Posterior cingulate gyrus (tissue), 11 donors: ENCODE measurements at places on chromosomes 7 and 10.

DNA sequence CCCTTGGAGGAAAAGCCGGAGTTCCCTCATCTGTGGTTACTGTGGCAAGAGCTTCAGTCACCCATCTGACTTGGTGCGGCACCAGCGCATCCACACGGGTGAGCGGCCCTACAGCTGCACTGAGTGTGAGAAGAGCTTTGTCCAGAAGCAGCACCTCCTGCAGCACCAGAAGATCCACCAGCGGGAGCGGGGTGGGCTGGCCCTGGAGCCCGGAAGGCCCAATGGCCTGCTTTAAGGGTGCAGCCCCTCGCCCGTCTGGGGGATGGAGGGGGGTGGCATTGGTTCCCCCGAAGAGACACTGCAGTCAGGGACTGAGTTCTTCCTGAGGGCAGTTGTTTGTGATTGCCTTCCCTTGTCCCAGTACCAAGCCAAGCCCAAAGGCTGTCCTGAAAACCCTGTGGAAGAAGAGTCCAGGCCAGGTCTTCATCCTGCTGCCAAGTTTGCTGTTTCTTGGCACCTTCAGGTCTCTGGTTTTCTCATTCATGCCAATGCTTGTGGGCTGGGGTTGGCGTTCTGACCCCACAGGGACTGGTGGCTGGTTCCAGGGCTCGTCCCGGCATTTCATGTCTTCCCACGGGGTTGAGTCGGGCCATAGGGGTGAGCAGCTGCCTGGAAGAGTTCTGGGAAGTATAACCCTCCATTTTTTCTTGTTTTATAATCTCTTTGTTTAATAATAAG, 7.7 kb upstream of the ZNF783 start:
- no peak for DNase-seq

- no peak for DNase-seq
Observed at GRCh38 chr10:74433993-74434392, 283.0 kb downstream of the ADK start.

DNA sequence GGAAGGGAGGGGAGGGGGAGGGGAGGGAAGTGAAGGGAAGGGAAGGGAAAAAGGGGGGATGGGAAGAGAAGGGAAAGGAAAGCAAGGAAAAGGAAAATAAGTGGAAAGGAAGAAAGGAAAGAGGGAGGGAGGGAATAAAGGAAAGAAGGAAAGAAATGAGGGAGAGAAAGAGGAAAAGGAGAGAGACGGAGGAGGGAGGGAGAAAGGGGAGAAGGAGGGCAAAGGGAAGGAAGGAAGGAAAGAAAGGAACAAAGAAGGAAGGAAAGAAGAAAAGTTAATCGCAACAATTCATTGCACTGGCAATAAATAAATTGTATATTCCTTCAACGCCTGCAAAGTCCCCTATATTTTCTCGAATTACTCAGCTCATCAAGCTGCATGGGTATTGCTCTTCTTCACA, 2.6 kb upstream of the VWC2 start:
- no peak for DNase-seq

DNA sequence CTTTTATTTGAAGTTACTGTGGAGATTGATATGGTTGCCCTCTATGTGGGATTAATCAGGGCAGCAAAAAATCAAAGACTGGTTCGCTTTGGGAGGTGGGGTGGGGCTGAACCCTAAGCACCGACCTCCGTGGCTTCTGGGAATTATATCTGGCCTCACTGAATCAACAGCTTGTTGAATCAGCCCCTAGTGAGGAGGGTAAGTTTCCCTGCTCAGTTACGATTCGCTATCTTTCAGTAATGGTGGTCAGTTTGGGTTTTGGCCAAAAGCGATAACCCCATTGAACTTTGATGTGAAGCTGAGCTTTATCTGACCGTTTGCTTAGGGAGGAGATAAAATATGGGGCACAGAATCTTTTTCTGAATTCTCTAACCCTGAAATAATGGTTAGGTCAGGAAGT, 16.6 kb upstream of the ARPC1A start:
- DNase-seq, result no peak

DNA sequence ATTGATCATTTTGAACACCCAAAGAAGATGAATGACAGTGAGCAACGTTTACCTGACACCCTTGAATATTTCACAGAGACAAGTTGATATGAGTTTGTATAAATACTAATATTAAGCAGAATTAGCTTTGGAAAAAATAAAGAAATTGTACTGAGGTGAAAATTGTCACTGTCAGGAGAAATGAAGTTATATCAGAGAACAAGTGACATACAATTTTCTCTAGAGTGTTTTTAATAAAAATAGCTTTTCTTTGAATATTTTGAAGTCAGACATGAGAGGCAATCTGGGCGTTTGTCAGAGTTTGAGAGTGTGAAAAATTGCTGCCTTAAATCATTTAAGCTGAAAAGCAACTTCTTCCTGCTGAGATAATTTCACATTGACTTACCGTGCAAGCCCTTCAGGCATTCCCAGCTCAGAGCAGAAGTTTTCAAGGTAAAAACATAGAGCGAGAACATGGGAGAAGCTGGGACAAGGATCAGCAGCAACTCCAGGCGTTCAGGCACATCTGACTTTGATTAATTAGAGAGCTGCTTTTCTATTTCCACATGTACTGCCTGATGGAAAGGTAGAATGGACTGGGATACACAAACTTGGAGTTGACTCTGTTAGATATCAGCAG, 535.9 kb downstream of the TFEC start:
- DNase-seq, result no peak

DNA sequence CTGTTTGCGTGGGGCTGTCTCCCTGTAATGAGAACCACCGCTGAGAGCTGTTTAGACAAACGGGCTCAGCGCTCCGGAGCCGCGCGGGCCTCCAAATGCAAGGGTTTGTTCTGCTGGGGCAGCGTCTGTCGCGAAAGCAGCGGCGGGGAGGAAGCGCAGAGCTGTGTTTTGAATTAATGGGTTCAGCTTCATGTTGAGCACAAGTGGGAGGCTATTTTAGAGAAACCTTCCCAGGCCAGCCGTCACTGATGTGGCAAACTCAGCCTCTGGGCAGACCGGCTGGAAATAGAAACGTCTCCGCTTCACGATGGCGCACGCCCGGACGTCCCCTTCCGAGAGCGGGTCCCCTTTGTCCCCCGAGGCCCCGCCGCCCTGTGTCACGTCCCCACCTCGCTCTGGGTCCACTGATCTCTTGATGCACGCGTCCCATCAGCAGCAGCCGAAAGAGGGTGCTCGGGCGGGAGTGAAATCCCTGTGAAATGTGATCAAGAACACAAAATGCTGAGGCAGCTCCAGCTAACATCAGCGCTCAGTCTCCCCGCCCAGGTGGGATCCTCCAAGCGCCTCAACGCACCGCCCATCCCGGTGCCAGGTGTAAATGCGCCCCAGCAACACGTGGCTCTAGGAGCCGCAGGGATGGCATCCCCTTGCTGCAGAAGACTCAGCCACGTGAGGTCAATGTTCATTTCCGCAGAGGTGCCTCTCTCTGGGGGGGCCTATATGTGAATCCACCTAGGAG, 44.9 kb downstream of the BAMBI start:
- peak; percentile 60 for DNase-seq

- DNase-seq, result no peak
Observed at GRCh38 chr7:48147078-48147591, 24.1 kb upstream of the ABCA13 start.

- DNase-seq, result no peak
Observed at GRCh38 chr7:136509466-136509865, 359.0 kb upstream of the CHRM2 start.

DNA sequence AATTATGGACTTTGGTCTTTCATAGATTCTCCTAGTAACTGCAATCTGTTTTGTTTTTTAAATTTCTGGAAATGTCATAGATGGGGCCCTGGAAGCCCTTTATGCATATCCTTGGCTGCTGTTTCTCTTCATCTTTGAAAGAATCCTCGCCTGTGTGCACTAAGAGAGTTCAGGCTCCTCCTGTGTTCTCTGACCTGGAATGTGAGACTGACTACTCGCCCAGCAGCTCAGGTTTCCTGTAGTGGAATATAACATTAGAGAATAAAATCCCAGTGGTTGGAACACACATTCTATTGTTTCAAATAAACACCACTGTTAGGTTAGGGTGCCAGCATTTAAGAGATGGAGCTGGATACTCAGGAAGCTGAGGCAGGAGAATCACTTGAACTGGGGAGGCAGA, 56.3 kb downstream of the WDFY4 start:
- no peak for DNase-seq

- DNase-seq, result no peak
Observed at GRCh38 chr10:87841186-87841585, 22.1 kb downstream of the KLLN start.

- no peak for DNase-seq
Observed at GRCh38 chr10:131899695-131900349, 986 bp upstream of the PPP2R2D start.

DNA sequence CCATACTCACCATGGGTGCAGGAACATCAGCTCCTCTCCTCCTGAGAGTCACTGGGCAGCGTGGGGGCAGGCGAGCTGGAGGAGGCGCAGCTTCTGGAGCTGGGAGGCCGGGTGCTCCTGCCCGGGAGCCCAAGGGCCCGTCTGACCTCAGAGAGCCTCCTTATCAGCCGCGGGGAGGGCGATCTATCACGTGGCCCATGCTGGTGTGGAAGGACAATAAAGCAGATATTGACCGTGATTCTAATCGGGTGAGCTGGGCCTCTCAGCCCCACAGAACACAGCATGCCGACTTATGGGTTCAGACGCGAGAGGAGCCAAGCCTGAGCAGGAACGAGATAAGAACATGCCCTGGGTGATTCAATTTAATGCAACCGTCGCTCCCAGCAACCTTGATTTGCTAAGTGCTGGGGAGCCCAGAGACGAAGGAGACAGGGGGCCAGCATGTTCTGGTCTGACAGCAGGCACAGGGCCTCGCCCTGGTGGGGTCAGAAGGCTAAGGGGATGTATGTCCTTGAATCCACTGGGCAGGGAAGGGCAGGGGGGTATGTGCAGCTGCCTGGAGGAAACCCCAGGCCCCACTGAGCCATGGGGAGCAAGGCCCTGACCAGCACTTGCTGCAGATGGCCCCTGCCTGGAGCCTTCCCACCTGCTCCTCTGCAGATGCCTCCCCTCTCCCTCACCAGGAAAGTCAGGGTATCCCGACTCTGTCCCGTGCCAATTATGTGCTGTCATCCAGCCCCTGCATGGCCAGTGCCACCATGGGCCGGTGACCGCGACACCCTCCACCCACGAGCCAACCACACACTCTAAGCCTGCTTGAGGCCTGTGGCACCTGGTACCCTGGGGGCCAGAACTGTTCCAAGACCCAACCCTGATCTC, 95.3 kb upstream of the RET start:
- peak; percentile 62 for DNase-seq

DNA sequence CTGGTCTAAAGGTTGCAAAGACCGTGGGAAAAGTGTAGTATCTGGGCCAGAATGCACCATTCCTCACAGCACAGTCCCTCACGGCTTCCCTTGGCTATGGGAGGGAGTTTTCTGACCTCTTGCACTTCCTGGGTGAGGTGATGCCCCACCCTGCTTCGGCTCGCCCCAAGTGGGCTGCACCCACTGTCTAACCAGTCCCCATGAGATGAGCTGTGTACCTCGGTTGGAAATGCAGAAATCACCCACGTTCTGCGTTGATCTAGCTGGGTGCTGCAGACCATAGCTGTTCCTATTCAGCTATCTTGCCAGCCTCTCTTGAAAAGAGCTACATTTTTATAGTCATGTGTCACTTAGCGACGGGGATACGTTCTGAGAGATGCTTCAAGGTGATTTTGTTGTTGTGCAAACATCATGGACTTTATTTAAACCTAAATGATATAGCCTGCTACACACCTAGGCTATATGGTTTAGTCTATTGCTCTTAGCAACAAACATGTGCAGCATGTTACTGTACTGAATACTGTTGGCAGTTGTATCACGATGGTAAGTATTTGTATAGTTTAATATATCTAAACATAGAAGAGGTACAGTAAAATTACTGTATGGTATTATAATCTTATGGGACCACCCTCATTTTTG, 120.0 kb downstream of the PPP1R9A start:
- DNase-seq, result no peak

- DNase-seq, result peak; percentile 7
Observed at GRCh38 chr10:43227911-43228782, 38.7 kb downstream of the RASGEF1A start.

GRCh38 chr7:107291434-107291833, 122.6 kb downstream of the HBP1 start:
- DNase-seq, result no peak

- DNase-seq, result no peak
Observed at GRCh38 chr7:113100121-113100603, 13.5 kb upstream of the GPR85 start.

DNA sequence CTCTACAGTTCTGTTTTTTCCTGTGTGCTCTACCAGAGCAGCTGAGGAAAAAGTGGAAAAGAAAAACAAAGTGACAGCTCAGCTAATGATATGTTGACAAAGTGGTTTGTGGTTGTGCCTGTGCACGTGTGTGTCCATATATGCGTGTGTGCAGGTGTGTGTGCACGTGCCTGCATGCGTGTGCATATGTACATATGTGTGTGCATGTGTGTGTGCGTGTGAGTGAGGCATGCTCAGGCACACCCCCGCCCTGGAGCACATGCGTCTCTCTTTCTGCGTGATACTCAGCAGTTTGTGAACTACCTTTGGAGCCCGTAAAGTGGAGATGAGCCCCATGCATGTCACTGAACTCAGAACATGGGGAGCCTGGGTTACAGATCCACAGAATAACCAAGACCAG, 84.5 kb upstream of the GPR26 start:
- DNase-seq, result no peak

DNA sequence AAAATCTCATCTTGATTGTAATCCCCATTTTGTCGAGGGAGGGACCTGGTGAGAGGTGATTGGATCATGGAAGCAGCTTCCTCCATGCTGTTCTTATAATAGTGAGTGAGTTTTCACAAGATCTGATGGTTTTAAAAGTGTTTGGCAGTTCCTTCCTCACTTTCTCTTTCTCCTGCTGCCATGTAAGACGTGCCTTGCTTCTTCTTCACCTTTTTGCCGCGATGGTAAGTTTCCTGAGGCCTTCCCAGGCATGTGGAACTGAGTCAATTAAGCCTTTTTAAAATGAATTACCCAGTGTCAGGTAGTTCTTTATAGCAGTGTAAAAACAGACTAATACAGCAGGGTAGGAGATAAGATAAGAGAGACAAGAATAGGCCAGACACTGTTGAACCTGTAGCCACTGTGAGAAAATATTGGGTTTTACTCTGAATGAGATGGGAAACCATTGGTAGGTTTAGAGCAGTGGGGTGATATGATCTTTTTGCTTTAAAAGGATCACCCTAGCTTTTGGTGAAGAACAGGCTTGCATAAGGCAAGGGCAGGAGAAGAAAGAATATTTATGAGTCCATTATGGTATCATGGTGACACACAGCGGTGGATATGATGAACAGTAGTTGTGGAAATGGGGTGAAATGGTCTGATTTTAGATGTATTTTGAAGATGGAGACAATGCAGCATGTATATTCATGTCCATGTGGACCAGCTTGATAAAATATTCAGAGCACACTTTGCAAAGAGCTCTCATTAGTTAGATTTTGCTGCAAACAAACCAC, 11.5 kb downstream of the OR6B1 start:
- DNase-seq, result no peak

DNA sequence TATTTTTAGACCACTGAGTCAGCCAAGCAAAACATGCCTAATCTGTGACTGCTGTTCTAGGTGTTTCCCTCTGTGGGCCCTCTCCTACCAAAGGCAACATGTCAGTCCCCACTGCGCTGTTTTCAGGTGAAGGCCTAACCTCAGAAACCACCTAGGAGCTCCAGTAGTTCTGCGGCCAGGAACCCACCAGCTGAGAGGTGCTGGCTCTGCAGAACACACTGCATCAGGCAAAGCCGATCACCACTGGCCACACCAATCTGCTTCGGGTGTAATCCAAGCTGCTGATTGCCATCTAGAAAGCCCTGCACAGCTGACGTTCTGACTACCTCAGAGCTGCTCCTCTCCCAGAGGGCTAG, 14.9 kb downstream of the CAMK2G start:
- DNase-seq, result no peak
